Effector memory CD8-positive, alpha-beta T cell (primary cell): ENCODE measurements at places on chromosomes 4 and X.

- no peak for DNase-seq
Observed at GRCh38 chr4:161260819-161261218, 903.0 kb downstream of the FSTL5 start.

DNA sequence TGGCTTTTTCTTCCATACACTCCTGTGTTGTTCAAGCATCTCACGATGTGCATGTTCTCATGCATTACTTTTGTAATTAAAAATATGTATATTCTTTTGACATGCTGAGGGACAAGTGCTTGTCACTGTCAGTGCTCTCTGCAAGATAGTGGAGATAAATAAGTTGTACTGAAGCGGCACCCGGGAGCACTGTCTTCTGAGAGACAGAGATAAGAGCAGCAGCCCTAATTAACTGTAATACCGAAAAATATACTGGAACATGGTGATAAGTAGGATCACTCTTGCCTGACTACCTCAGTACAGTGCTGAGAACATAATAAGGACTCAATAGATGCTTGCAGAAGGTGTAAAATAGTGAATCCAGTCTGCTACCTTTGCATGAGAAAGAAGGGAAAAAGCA lies 9.4 kb upstream of the GPR173 start:
- DNase-seq: no peak

DNA sequence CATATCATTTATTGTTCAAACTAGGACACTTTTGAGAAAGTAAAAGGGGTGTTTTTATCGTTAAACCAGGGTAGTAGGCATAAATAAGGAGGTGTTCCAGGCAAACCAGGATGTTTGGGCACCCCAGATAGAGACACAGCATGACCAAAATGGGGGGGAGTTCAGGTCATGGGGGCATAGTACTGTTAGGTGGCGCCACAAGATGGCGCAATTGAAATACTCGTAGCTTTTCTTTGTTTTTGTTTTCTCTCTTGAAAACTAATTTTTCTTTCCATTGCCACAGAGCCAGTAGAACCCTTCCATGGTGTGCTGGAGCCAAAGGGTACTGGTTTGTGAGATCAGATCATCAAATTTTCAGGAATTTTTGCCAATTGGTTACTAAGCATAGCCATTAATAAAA lies 283.4 kb downstream of the BCOR start:
- DNase-seq: peak; percentile 34

DNA sequence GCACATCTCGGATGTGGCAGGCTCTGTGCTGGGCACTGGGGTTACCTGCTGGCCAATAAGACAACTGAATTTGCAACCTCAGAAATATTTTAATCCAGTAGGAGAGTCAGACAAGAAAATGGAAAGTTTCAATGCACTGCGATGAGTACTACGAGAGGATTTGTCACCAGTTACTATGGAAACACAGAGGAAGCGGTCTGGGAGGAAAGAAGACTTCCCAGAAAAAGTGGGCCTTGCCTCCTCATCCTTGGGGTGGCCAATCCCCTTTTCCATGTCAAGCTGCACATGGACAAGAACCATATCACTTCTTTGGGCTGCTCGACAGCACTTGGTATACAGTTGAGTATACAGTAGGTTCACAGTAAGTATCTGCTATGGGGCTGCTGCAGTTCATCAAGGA lies 67.6 kb downstream of the FAM184B start:
- no peak for DNase-seq

DNA sequence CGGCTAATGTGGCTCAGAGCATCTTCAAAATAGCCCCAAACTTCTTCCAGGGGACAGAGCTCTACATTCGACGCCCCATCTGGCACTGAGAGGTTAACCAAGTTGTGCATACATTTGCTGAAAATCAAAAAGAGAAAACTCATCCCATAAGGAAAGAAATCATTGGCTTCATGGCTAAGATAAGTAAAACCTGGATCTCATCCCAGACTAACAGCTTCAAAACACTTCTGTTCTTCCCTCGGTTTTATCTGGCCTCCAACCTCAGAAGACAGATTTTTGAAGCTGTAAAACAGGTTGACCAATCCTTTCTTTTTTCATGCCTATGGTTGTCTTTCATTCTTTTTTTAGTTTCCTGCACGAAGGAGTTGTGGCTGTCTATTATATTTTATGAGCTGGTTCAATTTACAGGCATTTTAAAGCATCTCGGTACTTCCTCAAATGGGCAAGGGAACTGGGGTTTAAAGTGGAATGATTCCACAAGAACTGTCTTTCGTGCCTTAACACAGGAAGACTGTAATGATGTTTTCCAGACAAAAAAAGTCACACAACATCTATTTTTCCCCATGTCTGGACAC lies 107.6 kb downstream of the DLG3 start:
- DNase-seq: no peak

DNA sequence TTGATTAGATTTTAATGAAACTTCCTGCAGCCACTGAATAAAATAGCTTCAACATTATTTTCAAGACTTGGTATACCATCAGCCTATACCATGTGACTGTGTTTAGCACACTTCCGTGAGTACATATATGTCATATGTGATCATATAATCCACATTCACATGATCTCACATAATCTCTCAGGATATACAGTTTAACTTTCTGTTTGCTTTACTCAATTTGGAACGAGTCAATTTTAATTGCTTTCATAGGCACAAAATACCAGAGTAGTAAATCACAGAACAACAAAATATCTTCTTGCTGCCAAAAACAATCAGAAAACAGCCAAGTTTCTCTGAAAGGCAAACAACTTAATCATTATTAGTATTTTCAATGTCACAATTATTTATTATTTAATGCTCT lies 731.1 kb upstream of the DIAPH2 start:
- DNase-seq: no peak

DNA sequence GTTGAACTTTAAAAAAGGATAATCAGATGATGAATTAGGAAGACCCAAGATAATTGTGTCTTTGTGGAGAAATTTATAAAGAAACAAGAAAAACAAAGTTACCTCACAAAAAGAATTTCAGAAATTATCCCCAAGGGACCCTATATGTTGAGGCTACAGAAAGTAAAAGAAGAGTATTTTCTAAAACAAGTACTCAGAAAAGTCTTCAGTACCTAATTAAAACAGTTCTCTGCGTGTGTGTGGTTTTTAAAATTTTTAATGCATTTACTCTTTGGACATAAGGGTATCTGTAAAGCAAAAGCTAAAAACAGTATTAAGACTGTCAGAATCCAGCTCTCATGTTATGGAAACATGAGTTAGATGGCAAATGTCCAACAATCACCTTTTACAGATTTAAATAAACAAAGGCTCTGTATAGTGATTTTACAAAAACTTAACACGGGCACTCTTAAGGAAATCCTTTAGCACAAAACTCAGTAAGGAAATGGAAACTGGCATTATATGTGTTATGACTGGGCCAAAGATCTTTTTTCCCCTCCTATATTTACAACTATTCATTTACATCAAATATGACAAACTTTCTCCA lies 187.5 kb downstream of the NSUN7 start:
- DNase-seq: no peak

DNA sequence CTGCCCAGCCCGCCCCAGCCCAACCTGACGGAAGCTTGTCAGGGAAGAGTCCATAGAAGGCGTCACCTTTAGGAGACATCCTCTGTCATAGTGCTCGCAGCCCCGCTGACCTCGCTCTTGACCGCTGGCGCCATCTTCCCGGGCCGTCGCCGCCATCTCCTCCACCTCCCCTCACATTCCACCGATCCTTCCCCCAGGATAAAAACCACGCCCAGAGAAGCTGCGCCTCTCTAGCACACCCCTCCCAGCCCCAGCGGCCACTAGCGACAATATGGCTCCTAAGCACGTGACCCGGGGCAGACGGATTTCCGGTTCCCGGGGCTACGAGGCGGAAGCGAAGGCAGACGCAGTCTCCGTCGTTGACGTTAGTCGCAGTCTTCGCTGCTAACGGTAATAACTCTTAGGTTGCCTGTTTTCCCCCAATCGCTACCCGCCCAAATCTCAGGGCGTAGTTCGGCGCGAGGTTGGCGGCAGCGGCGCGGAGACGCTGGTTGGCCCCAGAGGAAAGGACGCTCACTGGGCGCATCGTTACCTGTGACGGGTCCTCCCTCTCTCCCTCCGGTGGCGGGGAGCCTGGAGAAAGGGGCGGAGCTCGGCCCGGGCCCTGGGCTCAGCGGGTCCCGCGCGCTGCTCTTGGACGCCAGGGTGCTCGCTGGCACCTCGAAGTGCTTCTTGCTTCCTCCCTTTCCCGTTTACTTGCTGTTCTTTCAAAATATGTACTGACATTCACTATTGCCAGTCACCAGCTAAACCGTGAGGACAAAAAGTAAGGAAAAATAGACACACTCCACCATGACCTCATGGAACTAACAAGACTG lies at the start of the genes RCHY1 and THAP6:
RCHY1 (minus strand) TSS at position 273 of the 818 bp plus-strand sequence; CDS start at position 156, 117 bp downstream.
THAP6 (plus strand) TSS at position 343 of the 818 bp plus-strand sequence. CDS start 980 bp downstream, outside the sequence.
- peak; percentile 90 for DNase-seq

- DNase-seq: no peak
Observed at GRCh38 chr4:77958897-77959296, 96.3 kb downstream of the MRPL1 start.

DNA sequence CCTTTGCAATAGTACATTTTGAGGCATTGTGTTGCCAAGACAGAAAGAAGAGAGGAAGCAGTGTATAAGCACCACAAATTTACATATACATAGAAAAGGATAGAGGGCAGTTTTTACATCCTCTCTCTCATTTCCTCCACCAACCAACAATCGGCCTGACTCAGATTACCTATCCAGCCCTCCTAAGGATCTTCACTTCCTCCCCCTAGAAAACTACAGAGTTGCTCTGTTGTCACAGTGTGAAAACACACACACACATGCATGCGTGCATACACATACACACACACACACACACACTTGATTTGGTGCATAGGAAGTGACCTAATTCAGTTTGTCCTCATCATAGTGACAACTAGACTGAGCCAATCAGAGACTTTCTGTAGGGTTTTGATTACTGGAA lies 98.8 kb upstream of the SPRY1 start:
- DNase-seq: no peak

- no peak for DNase-seq
Observed at GRCh38 chrX:123450222-123450621, 266.1 kb downstream of the GRIA3 start.

DNA sequence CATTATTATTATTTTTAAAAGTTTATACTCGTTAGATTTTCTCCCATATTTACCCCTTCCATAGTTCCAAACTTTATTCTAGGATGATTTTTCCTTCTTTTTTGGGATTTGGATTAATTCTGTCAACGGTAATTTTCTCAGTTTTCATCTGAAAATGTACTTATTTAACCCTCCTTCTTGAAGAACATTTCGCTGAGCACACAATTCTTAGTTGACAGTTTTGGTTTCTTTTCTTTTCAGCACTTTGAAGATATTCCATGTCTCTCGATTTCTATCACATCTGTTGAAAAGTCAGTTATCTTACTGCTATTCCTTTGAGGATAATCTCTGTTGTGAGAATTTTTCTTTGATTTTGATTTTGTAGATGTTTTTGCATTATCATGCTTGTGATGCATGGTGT lies 85.2 kb downstream of the SCLT1 start:
- DNase-seq: no peak

GRCh38 chr4:15836362-15836761 lies 58.2 kb downstream of the CD38 start:
- DNase-seq: no peak

GRCh38 chr4:122959981-122960610 lies 37.7 kb upstream of the NUDT6 start:
- DNase-seq: no peak

DNA sequence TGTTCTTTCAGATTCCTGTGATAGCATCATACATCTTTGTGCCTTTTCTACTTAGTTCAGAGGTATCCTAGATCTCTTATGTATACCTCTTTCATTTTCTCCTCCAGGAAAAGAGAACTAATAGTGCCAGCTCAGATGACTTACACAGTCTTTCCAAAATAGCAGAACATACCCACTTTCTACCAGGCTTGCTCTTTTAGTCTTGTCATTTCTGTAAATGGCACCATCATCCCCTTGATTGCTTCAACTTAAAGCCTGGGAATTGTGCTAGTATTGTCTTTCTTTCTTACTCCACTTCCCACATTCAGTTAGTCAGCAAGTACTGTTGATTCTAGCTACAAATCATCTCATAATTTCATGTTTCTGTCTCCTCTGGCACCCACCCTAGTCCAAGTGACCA lies 5.1 kb downstream of the APEX2 start:
- no peak for DNase-seq

DNA sequence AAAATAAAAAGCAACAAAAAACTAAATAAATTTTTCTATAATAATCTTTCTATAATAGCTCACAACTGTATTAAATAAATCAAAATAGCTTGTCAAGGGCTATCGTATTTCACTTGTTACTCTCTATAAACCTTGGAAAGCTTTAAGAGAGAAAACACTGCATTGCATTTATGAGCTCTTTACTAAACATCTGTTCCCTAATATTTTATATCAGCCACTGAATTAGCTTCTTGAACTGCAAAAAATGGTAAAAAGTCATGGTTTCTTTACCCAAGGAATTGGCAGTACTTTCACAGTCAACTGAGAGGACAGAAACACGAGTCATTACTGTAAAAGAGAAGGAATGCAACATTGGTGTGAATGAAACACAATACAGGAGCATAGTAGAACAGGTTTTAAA lies 671.2 kb downstream of the PCDH18 start:
- DNase-seq: no peak

- no peak for DNase-seq
Observed at GRCh38 chr4:186294160-186294559, 28.2 kb downstream of the F11 start.

- no peak for DNase-seq
Observed at GRCh38 chr4:155639704-155640523, 26.7 kb upstream of the GUCY1A1 start.

DNA sequence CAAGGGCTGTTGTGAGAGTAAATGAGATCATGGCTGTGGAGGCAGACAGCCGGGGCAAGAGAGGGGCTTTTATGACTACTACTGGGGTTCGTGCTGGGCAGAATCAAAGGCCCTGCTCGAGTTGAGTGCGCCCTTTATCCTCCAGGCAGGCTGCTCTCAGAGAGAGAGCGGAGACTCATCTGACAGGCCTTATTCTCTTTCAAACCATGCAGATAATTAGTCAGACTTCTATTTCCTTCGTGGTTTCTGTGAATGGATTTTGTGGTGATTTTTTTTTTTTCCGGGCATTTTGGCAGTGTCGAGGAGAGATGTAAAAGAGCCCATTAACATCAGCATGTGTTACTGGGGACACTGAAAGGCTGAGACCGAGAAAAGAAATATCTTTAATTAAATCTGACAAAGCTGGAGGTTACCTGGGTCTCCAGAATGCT lies 73.6 kb downstream of the MED28 start:
- no peak for DNase-seq

GRCh38 chr4:89411539-89412309 lies 104.1 kb upstream of the GPRIN3 start:
- no peak for DNase-seq

- DNase-seq: no peak
Observed at GRCh38 chr4:56648021-56648823, 32.9 kb downstream of the HOPX start.
